Globus pallidus (tissue), 1 donor: ENCODE measurements at places on chromosomes 16 and 17.

DNA sequence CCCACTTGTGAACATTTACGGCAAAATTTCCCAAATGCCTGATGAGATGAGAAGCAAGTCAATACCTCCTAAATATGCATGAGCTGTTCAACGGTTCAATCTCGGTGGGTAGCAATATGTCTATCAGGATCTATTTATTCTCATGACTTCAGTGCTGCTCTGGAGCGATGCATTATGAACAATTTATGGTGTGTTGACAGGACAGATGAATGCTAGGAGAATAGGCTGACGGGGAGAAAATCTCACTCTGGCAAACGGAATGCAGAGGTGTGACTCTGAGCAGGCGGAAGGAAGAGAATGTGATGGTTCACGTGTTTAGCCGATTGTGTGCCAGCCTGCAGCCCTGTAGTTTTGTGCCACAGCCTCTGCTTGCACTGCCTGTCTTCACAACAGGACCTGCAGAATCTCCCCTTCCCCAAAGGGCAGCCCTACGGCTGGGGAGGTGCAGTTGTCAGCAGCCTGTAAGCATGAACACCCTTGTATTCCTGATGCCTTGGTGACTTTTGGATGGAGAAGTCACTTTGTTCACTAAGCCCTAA, 345.2 kb downstream of the PHKB start:
- DNase-seq = no peak

- DNase-seq = no peak
These were observed 424.5 kb upstream of the CDH11 start for GRCh38 chr16:65546353-65546791.

- no peak for DNase-seq
These were observed 8.9 kb downstream of the PROCA1 start for GRCh38 chr17:28702752-28703150.

DNA sequence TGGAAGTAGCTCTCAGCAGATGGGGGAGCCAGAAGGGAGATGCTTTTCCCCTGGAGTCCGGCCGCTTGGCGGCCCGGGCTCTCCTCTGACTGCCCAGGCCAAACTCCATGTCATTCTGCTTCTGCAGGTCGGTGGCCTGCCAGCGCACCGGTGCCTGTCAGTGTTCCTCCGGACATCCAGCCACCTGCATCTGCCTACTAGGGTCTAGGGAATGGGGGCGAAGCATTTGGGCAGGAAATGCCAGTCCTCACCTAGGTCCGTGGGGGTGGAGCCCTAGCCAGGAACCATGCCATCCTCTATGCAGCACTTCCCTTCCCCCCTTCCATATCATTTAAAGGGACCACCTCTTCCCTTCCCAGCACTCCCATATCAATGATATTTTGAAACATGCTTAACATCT, 34.2 kb downstream of the GJC1 start:
- no peak for DNase-seq

GRCh38 chr17:250487-251300, 69.2 kb upstream of the DOC2B start:
- DNase-seq = no peak

- peak; percentile 12 for DNase-seq
These were observed at the start of gene TOM1L1 for GRCh38 chr17:54900457-54901229. Gene TOM1L1 (plus strand): TSS chr17:54900852. CDS start chr17:54900866, 14 bp downstream.

DNA sequence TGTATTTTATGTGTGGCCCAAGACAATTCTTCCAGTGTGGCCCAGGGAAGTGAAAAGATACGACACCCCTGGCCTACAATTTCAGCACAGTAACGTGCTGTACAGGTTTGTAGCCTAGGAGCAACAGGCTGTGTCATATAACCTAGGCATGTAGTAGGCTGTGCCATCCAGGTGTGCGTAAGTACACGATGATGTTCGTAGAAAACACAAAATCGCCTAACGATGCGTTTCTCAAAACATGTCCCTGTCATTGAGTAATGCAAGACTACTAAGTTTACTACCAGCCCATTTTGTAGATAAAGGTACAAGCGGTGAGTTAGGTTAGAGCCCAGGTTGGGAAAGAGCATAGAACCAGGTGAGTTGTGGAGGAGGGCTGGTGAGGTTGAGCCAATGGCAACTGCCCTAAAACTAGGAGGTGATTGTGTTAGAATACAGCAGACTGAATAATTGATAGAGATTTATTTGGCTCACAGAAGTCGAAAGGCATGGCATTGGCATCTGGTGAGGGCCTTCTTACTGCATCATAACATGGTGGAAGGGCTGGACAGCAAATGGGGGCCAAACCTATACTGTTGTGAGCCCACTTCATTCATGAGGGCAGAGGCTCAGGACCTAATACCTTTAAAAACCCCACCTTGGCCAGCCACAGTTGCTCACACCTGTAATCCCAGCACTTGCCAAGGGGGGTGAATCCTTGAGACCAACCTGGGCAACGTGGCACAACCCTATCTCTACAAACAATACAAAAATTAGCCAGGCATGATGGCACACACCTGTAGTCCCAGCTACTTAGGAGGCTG, 4.2 kb downstream of the EIF1 start:
- DNase-seq = no peak

GRCh38 chr16:56743840-56744239, 13.9 kb downstream of the NUP93 start:
- no peak for DNase-seq

- DNase-seq = no peak
These were observed 6.5 kb downstream of the ENPP7 start for GRCh38 chr17:79737046-79737921.

DNA sequence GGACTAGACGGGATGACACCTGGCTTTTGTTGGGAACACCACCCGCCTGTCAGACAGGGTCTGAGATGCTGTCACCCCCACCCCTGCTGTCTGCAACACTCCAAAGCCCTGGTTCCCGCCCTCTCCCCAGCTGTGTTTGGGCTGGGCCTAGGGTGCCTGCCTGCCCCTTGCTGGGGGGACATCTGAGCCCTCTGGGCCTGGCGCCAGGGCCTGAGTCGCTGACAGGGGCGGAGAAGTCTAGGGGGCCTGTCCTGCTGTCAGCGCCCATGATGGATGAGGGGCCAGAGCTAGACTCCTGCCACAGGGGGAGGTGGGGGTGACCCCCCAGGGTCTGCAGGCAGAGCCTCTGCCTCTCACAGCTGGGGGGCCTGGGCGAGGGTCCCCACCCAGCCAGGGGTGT, 7.6 kb upstream of the PKMYT1 start:
- no peak for DNase-seq

- DNase-seq = no peak
These were observed 16.4 kb downstream of the CDH5 start for GRCh38 chr16:66382966-66383299.

DNA sequence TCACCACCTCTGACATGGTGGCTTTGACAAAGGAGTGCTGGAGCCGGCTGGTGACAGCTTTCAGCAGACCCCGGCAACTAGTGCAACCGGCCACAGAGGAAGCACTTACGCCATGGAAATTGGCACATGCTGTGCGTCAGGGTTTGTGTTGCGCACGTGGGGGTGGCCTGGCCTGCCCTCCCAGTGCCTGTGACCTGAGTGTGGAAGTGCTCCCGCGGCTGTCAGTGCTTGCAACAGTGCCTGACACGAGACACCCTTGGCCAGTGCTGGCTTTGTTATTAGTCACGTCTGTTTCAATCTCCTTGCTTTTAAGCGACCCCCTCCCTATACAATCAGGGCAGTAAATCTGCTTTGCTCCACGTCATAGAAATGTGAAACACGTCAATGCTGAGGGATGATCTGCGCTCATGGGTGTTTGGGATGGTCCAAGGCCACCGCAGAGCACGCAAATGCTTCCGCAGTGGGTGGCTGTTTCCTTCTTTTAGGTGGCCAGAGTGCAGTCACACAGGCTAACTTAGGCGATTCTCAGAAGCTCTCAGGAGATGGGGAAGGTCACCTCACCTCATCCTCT, 64.3 kb downstream of the PGS1 start:
- DNase-seq = no peak

GRCh38 chr17:8442310-8442709, 6.6 kb downstream of the NDEL1 start:
- DNase-seq = no peak

- no peak for DNase-seq
These were observed 33.6 kb downstream of the ELAC2 start for GRCh38 chr17:12983991-12984884.

GRCh38 chr17:73899839-73900238, 255.6 kb upstream of the SDK2 start:
- no peak for DNase-seq

DNA sequence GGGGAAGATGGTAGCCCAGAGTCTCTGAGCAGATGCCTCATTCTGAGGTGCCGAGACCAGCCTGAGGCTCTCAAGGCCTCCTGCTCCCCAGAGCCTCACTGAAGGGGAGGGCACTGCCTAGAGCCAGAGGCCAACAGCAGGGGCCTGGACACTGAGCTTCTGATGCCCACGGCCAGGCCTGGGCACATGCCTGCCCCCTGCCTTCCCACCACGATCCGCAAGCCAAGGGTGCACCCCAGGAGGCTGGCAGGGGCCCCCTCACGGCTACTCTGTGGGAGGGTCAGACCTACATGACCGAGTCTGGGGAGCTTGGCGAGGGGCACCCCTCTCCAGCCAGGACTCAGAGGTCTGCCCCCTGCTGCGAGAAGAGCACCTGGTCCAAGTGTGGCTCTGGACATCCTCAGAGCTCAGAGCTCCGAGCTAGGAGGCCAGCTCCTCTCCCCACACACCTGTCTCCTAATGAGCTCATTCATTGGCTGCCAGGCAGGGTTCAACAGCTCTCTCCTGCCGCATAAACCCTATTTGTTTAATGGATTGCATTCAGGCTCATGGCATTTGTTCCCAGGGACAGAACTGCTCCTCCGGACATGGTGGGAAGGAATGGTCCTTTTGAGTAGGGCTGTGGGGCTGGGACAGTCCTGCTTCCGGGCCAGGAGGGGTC, 13.9 kb downstream of the OTOP3 start:
- DNase-seq = no peak

DNA sequence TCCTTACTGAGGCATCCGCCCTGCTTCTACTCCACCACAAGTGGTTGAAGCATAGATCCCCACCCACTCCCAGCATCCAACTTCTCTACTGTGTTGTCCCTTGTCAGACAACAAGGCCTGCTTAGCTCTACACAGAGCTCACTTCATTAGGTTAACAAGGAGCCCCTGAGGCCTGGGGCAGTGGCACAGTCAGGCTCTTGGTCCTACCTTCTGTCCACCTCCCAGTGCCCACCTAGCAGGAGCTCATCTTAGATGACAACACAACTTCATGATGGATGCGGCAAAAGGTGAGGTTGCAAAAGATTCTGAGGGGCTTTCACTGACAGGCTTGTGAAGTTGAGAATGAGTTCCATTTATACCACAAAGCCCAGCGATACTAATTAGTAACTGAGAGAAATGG, 432.0 kb upstream of the CDH5 start:
- DNase-seq = no peak
